ENCODE measurements at places on chromosomes 3 and 15. TPM values are rescaled to one million over a fixed set of nuclear protein-coding genes. Genes with fewer than 3 reads are reported as not detected.

The NR2E3 gene
- total RNA-seq, result not detected

DNA sequence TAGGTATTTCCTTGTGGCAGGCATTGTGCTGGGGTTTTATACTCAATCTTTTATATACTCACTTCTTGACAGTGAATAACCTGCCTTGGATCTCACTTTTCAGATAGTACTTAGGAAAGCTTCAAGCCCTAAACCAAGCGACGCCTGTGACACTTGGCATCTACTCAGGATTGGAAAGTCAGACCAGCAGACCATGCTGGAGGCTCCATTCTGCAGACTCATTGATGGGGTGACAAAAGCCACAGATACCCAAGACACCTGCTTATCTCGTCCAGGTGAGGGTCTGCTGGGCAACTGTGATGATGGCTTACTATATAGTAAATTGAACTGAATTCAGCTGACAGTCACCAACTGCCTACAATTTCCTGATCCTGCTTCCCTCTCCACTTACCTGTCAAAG is 79.4 kb upstream of the MRPS22 start:
- DNase-seq, result no peak

- no peak for DNase-seq
Observed at GRCh38 chr15:75659928-75660645, 12.4 kb downstream of the SNX33 start.

GRCh38 chr15:38531509-38531908 is 33.1 kb downstream of the RASGRP1 start:
- no peak for DNase-seq

DNA sequence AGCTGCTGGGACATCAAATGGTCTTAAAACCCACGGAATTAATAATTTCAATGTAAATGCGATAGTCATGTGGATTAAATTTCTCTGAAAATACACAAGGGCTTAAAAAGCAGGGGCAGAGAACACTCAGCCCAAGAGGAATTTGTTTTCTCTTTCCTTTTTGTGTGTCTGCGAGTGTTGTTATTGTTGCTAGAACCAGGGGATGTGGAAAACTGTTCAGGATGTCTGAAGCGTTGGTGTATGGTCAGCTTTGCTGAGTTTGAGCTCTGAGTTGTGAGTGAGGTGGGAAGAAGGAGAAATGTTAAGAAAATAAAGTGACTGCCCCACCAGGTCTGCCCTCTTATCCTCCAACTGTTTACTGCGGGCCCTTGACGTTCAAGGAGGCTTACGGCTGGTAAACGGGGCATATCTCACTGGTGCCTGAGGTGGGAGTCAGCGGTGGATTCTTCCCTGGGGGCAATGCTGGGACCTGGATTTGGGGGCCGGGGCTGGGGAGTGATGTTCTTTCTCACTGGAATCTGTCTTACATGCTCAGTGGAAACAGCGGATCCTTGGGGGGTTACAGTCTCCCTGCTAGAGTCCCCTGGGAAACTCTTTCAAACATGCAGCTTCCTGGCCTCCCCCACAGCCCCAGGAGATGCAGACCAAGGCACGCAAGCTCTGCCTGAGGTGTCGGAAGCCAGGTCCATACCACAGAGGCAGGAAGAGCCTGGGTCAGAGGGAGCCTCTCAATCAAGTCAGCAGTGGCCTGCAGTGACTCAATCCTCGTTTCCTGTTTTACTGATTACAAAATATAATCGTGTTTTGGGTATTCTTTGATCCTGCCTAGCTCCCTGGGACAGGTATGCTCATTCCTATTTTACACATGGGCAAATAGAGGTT is 41.8 kb downstream of the ITGA11 start:
- DNase-seq, result peak; percentile 23

DNA sequence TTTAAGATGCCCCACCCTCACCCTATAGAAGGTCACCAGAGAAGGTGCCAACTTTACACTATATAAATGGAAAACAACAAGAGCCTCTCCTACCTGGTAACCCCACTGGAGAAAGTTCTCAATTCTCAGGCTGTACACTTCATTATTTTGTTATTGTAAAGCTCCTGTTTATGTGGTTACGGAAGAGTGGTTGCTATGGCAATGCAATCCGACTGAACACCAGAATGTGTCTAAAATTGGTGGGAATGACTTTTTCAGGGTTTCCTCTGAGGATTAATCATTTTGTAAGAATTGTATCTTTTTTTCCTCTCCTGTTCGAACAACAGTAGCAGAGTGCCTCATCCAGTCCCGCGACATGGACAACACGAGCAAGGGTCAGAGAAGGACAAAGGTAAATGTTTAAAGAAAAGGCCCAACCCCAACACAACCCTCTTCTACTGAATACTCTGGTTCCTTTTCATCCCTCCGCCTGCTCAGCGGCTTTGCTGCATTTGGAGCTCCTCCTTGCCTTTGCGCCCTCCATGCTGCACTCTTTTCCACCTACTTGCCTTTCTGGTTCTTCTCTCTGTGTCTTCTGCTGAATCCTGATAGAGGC is 45.3 kb downstream of the DGKG start:
- no peak for DNase-seq
